Renal cortical epithelial cell (primary cell): ENCODE measurements at places on chromosomes 4 and X. TPM values are rescaled to one million over a fixed set of nuclear protein-coding genes. Genes with fewer than 3 reads are reported as not detected.

GRCh38 chr4:38591617-38592337, 72.2 kb upstream of the KLF3 start:
- peak; percentile 81 for DNase-seq

The ASB9 gene
- 3.0 and 4.0 TPM in 2 replicates for total RNA-seq

The PAGE2 gene
- total RNA-seq: not detected in 2 replicates

DNA sequence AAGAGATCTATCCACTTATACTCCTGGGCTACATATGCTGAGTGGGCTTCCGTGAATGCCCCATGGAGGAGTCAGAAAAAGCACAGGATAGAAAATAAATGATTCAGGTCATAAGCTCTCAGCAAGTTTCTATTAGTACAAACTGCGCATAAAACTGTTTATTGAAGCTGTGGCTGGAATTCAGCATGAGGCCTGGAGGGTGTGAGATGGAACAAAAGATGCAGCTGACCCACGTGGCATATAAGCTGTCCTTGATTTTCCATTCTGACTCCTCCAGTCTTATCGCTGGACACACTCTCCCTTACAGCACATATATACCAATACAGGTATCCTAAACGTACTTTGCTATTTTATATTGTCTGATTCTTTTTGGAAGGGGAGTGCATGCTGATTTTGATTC, 17.9 kb downstream of the GRXCR1 start:
- no peak for DNase-seq

- DNase-seq: no peak
Observed at GRCh38 chrX:39164212-39164611, 363.0 kb downstream of the MID1IP1 start.

The ITIH6 gene
- not detected in 2 replicates for total RNA-seq

GRCh38 chr4:185190306-185190856, 13.4 kb downstream of the CFAP97 start:
- DNase-seq: no peak

The NLRP2B gene
- total RNA-seq: not detected in 2 replicates

The ASB12 gene
- total RNA-seq: not detected in 2 replicates

- peak; percentile 75 for DNase-seq
Observed at GRCh38 chr4:151527699-151528098, 118.7 kb downstream of the FHIP1A start.

The CLCN4 gene
- 2.6 and 4.2 TPM in 2 replicates for total RNA-seq

The CCDC158 gene
- 1.7 and 3.8 TPM in 2 replicates for total RNA-seq

The SLC10A7 gene
- 7.3 and 8.7 TPM in 2 replicates for total RNA-seq

DNA sequence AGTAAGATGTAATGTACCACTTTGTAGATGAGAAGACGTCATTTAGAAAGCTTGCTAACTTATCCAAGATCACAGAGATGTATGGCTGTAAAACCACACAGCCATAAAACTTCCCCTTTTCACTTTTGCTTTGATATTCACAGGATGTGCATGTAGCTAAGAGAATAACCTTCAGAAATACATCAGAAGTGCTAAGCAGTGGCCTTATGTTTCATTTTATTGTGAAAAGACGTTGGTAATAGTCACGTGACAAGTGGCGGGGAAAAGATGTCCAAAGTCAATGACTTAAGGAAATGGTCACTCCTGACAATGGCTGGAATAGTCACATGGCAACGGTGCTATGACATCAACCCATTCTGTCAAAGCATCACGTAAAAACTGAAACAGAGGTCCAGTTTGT, 12.9 kb upstream of the WDR17 start:
- no peak for DNase-seq

The SLITRK2 gene
- total RNA-seq: 0.10 and 0.17 TPM in 2 replicates

The CT45A2 gene
- total RNA-seq: not detected in 2 replicates

- DNase-seq: no peak
Observed at GRCh38 chrX:38560776-38561125, 591 bp upstream of the TSPAN7 start.

DNA sequence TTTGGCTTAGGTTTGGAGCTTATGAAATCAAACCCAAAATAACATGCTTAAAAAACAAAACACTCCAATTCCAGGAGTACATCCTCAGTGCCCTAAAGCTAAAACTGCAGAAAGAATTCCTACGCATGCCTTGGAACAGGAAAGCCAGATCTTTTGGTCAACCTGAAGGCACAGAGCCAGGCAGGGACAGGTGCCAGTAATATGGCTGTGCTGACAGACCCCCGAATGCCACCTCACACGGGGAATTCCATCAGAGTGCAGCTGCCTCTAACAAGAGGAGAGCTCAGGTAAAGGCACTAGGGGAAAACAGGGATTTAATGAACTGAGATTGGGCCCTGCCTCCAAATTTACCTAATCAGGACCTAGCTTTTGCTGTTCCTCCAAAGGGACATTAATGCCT, 77.1 kb downstream of the SHISA3 start:
- peak; percentile 22 for DNase-seq

The BEND2 gene
- not detected in 2 replicates for total RNA-seq

- no peak for DNase-seq
Observed at GRCh38 chr4:54213001-54213400, 16.1 kb upstream of the PDGFRA start.

GRCh38 chr4:128663325-128663724, 146.2 kb upstream of the JADE1 start:
- DNase-seq: peak; percentile 2

DNA sequence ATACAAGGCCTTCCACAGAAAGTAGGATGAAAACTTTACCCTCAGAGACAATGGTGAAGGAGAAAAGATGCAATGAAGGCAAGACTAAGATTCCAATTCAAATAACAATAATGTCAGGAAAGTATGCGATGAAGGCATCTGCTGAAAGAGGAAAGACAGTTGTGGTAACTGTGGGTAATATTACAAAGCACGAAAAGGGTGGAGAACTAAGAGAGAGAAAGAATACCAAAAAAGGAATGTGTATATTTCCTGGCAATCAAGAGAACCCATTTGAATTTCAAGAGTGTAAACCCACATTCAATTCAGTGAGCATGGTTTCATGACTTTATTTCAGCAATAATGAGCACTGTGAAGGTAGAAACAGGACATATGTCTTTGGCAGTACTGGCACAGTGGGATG, 225.5 kb downstream of the PALLD start:
- no peak for DNase-seq

GRCh38 chr4:77959566-77960338, 97.1 kb downstream of the MRPL1 start:
- peak; percentile 75 for DNase-seq

The XAGE1A gene
- not detected in 2 replicates for total RNA-seq

GRCh38 chr4:92733231-92733630, 429.5 kb downstream of the GRID2 start:
- no peak for DNase-seq

DNA sequence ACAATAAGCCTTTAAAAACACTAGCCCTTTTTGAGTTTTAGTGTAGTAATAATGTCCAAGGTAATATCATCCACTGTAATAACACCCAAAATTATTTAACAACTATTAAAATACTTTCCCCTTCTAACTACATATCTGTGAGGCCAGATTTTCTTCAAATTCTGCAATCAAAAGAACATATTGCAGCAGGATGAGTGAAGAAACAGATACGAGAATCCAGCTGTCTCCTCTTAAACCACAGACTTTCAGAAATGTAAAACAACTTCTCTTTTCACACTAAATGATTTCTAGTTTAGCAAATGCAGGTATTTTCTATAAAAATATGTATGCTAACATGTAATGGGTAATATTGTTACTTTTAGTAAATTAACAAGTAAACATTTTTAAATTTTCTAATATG, 148.9 kb downstream of the PRDM5 start:
- no peak for DNase-seq

The RNF128 gene
- 33.7 and 58.3 TPM in 2 replicates for total RNA-seq

GRCh38 chr4:121814756-121815155, 8.9 kb downstream of the CCNA2 start:
- DNase-seq: no peak

The NUDT10 gene
- 0.20 and 1.2 TPM in 2 replicates for total RNA-seq

The PNMA5 gene
- not detected in 2 replicates for total RNA-seq

- DNase-seq: peak; percentile 31
Observed at GRCh38 chr4:141654098-141654497, 17.7 kb downstream of the IL15 start.

The GPR143 gene
- 33.0 and 58.2 TPM in 2 replicates for total RNA-seq

DNA sequence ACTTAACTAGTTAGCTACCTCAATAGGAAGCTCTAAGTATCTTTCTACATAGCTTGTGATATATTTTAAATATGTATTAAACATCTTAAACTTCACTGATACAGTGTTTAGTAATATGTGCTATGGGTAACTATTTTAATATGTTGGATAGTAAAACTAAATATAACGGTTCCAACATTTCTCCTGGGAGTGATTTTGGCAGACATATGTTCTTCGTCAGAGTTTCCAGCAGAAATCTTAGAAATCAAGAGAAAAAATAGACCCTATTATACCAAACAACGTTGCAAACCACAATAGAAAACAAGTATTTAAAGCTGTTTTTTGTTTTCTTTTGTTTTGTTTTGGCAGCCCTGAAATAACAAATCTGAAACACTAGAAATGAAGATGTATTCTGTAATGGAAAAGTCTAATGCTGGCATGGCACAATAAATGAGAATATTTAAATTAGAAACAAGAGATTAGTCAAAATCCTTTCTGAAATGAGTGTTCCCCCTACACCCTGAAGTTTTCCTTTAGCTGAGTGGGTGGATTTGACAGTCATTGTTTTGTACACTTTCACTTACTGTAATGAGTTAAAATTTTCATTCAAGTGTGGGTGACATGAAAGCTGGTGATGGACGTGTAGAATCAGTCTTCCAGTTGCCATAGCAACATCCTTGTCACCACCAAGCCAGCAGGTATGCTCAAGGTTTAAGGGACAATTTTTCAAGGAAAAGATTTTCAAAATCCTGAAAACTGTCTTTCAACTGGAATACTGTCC, 233.5 kb downstream of the SCFD2 start:
- DNase-seq: no peak

The SHOX gene
- total RNA-seq: not detected in 2 replicates

The ADGRG2 gene
- total RNA-seq: 0.15 TPM in 1 of 2 replicates, not detected in the other
